ENCODE measurements at places on chromosomes 4 and X.

DNA sequence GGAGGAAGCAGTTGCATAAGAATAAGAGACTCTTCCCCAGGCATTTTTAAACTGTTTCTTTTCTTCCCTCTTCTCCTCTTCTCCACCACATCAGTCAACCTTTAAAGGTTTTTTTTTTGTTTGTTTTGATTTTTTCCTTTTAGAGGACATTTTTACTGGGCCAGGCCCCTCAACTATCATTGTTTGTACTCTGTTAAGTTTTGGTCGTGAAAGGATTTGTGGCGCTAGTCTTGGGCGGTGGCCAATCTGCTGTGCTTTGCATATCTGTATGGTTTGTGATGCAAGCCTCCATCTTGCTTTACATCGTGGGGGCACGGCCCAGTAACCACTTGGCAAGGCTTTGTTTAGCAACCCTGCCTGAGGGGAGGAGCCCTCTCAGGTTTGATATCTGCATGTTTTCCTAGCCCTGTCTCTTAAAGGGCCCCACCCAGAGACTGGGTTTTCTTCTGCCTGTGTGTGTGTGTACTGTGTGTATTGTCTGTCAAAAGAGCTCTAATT lies 101.9 kb upstream of the SLITRK2 start:
- DNase-seq, result no peak

- DNase-seq, result no peak
Measured at GRCh38 chr4:169723207-169723965, 34.4 kb downstream of the HPF1 start.

- no peak for DNase-seq
Measured at GRCh38 chr4:185192059-185192458, 11.7 kb downstream of the CFAP97 start.

GRCh38 chr4:116544946-116545345 lies 540.4 kb downstream of the TRAM1L1 start:
- no peak for DNase-seq

GRCh38 chr4:86326400-86326799 lies 33.5 kb downstream of the MAPK10 start:
- DNase-seq, result no peak

DNA sequence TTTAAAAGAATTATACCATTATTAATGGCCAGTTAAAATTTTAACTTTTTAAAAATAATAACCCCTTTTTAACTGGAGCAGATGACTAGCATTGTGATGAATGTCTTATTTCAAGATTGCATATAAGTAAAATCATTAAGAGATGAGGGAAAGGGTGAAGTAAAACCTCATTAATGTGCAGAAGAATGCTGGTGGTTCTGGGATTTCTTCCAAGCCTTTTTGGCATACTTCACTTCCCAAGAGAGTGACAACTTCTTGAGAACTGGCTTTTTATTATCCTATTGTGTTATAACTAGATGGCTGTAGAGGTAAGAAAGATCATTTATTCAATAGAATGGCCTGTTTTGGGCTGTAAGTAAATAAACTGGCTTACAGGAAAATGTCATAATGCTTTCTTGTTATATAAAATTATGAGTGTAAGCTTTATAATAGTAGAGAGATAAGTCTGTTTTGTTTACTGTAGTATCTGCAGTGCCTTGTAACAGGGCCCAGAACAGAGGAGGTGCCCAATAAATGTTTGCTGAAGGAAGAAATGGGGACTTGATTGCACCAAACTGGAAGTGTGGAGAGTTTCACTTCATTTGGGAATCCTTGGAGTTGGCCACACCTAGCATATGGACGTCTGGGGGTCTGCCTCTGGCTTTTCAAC lies 242.9 kb upstream of the PITX2 start:
- DNase-seq, result no peak

GRCh38 chr4:185019456-185020292 lies 1.4 kb downstream of the HELT start:
- no peak for DNase-seq

- no peak for DNase-seq
Measured at GRCh38 chr4:83329521-83330110, 5.0 kb downstream of the HPSE start.

GRCh38 chrX:1601768-1602085 lies 10.3 kb downstream of the AKAP17A start:
- DNase-seq, result peak; percentile 9

DNA sequence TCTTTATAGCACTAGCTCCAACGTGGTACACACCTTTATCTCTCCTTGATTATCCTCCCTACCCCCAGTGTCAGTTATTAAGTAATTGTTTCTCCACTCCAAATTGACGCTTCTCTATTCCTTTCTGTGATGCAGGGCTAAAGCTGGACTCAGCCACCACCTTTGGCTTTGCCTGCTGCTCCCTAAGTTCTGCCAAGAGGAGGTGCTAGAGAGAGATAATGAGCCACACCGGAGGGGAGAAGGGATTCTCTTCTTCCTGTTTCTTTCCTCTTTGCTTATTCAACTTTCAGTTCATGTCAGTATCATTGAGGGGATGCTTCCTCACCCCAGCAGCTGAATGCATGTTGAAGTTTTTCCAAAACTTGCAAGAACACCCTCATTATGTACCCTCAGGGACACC lies 176.5 kb downstream of the GBA3 start:
- DNase-seq, result no peak

DNA sequence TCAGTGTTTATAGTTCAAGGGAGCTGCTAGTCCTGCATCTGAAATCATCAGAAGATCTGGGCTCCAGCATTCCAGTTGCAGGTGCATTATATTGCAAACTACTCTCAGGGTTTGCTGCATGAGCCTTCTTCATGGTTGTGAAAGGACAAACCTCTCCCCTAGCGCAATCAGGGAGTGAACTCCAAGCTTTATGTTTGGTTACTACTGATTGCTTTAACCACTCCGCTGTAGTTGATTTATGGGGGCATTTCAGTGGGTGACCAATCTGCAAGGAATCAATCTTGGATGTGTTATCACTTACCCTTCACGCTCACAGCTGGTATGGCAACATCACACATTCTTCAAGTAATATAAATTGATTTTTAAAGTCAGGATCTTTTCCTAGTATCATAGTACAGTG lies 552.1 kb downstream of the SPOCK3 start:
- no peak for DNase-seq

- no peak for DNase-seq
Measured at GRCh38 chr4:40916218-40916555, 166.4 kb downstream of the NSUN7 start.

DNA sequence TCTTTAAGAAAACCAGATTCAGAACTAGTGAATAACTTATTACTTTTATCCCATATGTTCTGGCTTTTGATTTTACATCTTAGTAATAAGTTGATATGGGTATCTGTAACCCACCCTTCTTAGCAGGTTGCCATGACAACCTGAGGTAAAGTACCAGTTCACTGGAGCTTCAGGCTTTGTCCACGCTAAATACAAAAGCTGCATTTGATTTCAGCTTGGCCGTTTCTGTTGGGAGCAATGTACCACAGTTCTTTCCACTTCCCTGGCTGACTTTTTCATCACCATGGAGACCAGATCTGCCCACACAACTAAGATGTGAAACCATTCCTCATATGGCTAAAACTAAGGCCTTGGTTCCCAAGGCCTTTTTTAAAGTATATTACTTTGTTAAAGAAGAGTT lies 26.1 kb downstream of the KLHL34 start:
- DNase-seq, result no peak

DNA sequence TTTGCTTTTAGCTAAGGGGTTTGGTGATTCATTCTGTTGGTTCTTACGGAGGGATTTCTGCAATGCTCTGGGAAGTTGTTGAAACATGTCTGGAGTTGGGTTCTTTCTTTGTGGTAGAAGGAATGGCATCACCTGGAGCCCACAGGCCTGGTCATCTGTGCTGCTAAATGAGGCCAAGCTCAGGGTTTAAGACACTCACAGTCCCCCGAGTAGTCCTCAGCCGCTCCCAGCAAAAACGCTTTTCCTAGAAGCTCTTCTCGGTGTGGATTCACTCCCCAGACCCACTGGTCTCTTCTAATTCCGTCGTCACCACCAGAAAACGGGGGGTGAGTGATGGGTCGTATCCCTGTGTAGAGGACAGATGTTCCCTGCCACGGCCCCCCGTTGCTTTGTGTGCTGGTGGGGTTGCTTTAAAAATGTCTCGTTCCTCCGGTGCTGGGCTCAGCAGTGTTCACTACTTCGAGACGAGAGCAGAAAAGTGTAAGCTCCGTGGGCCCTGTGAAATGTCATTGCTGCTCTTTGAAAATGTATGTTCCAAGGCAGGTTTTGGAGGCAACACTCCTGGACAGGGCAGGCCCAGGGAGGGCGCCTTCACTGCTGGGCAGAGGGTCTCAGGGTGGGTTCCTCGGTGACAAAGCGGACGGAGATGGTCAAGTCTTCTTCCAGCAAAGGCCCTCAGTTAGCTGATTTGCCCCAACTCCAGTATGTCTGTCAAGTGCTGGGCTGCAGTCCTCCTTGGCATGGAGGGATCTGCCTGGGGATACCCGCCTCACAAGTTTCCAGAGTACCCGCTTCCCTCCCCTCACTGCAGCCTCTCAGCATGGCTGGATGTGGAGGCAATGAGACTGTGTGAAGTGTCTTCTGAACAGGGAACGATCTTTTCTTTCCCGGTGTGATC lies 37.3 kb downstream of the PSAPL1 start:
- DNase-seq, result no peak
